ENCODE measurements at places on chromosomes 4 and X.

DNA sequence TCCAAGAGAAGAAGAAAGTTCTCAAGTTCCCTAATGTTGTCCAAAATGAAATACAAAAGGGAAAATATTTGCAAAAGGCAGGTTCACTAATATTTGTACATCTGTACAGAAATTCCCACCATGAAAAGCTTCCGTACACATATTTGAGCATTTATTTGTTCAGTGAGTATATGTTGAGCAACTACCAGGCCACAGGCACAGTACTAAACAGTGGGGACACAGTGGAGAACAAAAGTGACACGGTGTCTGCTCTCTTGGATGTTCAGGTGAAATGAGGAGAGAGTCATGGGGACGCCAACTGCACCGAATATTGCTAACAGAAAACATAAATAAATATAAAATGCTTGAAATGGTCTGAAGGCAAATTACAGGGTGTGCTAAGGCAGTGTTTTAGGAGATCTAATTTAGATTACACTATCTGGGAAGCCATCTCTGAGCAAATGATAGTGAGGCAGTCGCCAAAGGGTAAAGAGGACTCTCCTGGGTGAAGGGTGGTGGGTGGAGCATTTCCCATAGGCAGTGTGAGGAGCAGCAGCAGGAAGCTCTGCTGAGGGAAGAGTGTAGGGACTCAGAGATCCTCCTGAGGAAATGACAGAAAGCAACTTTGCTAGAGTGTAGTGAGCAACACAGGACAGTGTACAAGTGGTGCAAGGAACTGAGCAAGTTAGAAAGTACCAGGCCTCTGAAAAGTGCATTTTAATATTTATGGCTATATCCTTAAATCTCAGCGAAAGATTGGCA lies 375.2 kb downstream of the GALNTL6 start:
- no peak for DNase-seq

GRCh38 chr4:64200001-64200555 lies 209.2 kb downstream of the TECRL start:
- DNase-seq: no peak

GRCh38 chr4:40526741-40527140 lies 102.9 kb downstream of the RBM47 start:
- DNase-seq: no peak

- DNase-seq: no peak
Observed at GRCh38 chr4:123361195-123361861, 35.3 kb upstream of the SPRY1 start.

- no peak for DNase-seq
Observed at GRCh38 chr4:112952313-112952700, 97.1 kb upstream of the ANK2 start.

DNA sequence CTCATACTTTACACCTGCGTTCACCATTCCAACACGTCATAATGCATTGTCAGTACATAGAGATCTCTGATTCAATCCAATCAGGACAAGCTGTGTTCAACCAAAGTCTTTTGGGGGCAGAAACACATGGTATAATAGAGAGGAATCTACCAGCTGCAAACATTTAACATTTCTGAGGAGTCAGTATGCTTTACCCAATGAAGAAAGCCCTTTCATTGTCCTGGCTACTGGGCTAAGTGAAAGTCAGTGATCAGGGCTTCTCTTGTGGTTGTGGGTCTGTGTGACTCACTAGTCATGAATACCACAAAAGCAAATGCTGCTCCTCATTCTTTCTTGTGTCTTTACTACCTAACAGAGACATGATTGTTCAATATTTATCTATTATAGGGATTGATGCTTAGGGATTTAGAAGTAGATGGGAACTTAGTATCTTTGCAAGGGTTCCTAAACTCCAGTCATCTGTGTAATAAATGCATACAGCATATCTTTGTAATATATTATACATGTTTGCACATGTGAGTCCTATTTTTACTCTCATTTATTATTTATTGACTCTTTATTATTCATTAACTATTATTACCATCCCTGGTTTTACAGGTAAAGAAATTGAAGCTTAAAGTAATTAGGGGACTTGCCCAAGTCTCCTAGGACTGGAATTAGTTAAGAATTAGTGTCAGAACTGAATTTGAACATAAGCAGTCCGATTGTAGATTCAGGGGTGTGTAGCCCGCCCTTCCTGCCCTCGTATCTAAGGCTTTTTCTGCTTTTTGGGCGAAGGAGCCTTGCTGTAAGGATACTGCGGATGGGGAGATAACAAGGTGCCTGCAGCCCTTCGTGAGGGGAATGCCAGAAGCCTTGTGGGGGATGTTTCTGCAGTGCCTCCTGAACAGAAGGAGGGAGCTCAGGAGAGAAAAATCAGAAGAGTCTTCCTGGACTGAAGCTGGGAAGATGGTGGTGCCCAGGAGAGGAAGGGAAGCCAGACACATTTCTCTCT lies 353.1 kb upstream of the BOD1L1 start:
- DNase-seq: no peak

DNA sequence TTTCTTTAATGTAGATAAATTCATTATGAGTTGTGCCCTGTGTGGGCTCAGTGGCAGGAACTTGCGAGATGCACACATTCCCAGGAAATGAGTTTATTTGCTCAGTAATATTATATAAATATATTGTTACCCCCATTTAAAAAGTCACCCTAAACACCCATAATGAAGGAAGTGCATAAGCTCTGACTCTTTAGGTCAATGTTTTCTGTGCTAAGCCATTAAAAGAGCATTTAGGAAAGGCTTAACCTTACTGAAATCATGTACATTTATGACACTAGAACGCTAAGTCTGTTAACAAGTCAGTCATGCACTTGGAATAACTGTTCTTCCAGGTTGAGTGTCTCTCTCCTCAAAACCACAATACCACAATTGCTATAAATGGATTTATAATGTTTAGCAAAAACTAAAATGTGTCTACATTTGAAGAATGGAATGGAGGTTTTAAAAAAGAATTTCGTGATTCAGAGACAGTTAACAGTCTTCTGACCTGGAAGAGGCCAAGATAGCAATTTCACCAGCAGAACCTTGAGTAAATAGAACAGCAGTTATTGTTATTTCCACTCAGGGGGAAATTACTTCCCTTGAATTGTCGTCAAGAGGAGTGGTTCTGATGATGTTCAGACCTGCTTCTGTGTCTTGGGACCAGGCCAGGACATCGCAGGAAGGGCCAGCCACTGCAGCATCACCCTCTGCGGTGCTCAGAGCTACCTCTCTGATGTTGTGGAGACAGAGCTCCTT lies 91.1 kb upstream of the VEGFC start:
- DNase-seq: no peak

GRCh38 chrX:56802428-56802827 lies 73.4 kb downstream of the NBDY start:
- no peak for DNase-seq

GRCh38 chrX:43612400-43612799 lies 43.7 kb upstream of the MAOA start:
- DNase-seq: no peak

GRCh38 chr4:52586069-52586468 lies 73.0 kb downstream of the USP46 start:
- DNase-seq: no peak

GRCh38 chrX:35800474-35800873 lies 2.3 kb downstream of the MAGEB16 start:
- DNase-seq: no peak

DNA sequence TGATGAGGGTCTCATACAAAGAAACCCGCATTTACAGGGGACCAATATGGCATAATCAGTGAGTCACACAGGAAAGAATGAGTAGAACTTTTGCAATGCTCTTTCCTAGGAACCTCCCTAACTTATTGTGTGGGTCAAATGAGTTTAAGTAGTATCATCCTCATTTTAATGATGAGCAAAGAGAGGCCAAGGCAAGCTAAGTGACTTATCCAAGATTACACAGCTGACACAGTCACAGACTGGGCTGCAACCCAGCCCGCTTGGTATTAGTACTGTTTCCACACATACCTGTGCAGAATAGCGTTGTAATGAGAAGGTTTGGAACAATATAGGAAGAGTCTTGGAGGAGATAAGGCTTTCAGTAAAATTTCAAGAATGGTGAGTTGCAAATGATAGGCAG lies 91.0 kb upstream of the PPP1R2C start:
- no peak for DNase-seq

GRCh38 chrX:44317181-44317580 lies 26.3 kb downstream of the EFHC2 start:
- no peak for DNase-seq

All from tibial artery (tissue), 4 donors.